ENCODE measurements at places on chromosomes 2 and 18.

DNA sequence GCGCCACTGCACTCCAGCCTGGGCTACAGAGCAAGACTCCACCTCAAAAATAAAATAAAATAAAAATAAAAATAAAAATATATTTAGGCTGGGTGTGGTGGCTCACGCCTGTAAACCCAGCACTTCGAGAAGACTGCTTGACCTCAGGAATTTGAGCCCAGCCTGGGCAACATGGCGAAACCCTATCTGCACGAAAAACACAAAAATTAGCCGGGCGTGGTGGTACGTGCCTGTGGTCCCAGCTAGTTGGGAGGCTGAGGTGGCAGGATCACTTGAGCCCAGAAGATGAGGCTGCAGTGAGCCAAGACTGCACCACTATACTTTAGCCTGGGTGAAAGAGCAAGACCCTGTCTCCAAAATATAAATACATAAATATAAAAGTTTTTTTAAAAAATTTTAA lies 6.4 kb downstream of the RTN4 start:
- no peak for DNase-seq

- DNase-seq = peak; percentile 68
These were observed 10.2 kb downstream of the C18orf32 start for GRCh38 chr18:49476664-49477411.

- peak; percentile 81 for DNase-seq
These were observed 30.2 kb downstream of the PRKCE start for GRCh38 chr2:45681675-45682074.

GRCh38 chr2:162677476-162677875 lies 161.1 kb downstream of the KCNH7 start:
- no peak for DNase-seq

DNA sequence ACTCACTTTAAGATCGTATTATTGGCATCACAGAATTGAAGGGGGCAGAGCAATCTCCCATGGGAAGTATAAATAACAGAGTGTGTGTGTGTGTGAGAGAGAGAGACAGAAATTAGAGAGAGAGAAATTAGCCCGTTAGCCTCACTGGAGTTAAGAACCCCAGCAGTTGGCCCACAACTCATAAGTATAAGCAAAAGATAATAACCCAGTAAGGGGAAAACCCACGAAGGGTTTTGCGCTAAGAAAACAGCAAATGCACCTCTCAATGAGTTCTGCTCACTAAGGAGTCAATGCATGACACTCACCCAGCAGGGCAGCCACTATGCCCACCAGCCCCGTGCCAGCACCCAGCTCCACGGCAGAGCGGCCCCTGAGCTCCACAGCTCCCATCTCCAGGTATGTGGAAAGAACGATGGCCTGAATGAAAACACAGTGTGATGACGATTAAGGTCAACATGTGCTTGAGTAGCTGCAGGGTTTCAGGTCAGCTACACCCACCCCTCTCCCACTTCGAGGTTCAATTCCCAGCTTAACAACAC lies 3.6 kb downstream of the METTL21A start:
- DNase-seq = no peak

DNA sequence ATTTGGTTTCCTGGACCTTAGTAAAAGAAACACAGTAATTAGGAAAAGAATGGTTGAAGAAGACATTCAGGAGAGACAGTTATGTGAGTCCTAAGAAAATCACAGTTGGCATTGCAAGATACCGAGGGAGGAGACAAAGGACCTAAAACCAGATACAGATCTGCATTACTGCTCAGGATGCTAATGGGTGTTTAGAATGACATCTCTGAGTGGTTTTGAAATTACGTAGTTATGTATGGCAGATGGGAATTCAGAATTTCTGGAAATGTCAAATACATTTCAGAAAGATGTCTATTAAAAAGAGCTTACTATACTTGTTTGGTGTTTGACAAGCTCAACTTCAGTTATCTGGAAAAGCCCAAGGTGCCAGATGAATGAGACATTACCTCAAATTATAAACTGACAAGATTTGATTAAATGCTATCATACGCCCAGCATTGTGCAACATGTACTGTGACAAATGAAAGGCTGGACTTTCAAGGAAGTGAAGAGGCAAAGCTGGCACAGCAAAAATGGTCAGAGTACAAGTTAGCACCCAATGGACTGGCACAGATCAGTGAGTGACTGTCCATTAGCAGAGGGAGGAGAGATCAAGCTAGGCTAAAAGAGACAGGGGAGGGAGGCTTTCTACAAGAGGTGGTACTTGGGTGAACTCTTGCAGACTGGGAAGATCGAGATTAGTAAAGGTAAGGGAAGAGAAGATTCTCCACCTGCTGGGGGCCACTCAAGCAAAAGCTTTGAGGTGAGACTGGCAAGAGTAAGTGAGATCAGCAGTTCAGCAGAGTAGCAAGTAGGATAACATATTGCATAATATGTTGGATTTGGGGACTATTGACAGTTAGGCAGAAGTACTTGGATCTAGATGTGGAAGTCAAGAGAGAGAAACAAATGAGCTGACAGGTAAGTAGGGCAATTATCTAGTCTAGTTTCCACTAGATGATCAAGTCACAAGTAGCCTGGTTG lies 168.9 kb downstream of the CYRIA start:
- no peak for DNase-seq
